Right lung (tissue), 10 donors: ENCODE measurements at places on chromosomes 1 and 21. TPM values are rescaled to one million over a fixed set of nuclear protein-coding genes. Genes with fewer than 3 reads are reported as not detected.
A peak's percentile ranks its signal among the peaks of the same experiment; 100 is the strongest.

DNA sequence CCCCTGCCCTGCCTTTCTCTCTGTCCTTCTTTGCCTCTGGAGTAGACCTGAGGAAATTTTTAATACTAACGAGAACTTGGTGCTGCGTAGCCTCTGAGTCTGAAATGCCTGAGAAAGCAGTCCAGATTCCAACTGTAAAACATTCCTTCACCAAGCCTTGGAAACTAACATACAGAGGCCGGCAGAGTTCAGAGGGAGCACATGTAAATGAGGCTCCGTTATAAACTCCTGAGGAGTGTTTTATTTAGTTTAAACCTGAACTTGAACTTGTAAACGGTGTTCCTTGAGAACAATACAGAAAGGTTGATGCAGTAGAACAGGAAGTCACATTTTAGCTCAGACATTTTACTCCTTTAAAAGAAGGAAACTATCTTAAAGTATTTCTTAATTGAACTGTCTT is 280.7 kb downstream of the TM2D1 start:
- DNase-seq: no peak

- DNase-seq: peak; percentile 91
Measured at GRCh38 chr1:18922319-18922726, 20.0 kb upstream of the ALDH4A1 start.

GSTM5 gene
- polyA plus RNA-seq: 79.8 TPM

S100A12 gene
- 3.0 TPM for polyA plus RNA-seq

MROH9 gene
- polyA plus RNA-seq: 1.8 TPM

ROR1 gene
- 89.0 TPM for polyA plus RNA-seq

- no peak for DNase-seq
Measured at GRCh38 chr21:16492892-16493291, 763.1 kb downstream of the USP25 start.

- no peak for DNase-seq
Measured at GRCh38 chr1:24108334-24109165, 3.4 kb downstream of the MYOM3 start.

MAP3K6 gene
- polyA plus RNA-seq: 10.6 TPM

DNA sequence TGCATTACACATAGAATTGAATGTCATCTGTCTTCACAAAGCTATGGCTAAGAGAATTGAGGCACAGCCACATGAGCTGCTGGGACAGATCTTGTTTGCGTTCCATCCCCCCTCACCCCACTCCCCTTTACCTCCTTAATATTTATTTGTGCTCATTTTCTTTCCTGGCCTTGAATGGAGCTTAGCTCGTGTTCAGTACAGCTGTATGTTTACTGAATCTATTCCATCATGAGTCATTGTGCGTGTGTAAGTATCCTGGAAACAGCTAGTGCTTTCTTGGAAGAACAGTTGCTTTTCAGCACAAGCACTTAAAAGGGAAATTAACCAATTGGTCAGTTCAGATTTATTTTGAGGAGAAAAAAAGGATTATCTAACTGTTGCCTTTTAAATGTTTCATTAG is 14.7 kb downstream of the PROX1 start:
- DNase-seq: peak; percentile 80

C1orf185 gene
- polyA plus RNA-seq: not detected

SHE gene
- polyA plus RNA-seq: 19.1 TPM

IFNLR1 gene
- 4.7 TPM for polyA plus RNA-seq

DNA sequence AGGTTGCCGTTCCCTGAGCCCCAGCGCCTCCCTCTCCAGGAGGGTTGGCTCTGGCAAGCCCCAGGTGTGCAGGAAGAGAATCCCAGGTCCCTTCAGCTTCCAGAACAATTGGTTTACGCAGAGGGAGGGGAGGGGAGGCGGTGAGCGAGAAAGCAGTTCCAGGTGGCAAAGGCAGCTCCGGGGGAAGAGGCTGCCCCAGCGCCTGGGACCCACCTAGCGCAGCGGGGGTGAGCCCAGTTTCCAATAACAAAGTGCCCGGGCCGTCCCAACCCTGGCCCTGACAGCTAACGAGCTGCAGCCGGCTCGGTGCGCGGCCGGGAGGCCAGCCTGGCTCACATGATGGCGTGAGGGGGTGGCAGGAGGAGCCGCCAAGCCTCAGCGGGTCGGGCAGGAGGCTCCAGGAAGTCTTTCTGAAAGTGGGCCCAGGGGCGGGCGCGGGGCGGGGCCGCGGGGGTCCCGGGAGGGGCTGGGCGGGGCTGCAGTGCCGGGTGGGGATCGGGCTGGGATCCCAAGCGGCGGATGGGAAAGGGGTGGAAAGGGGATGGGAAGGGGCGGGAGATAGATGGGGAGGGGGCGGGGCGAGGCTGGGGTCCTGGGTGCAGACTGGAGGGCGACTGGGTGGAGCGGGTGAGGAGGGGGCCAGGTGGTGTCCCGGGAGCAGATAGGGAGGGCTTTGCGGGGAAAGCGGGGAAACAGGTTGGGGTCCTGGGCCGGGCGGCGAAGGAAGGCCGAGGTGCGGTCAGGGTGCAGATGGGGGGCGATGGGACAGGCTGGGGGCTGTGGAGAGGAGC is 22.8 kb downstream of the DHRS3 start:
- peak; percentile 61 for DNase-seq

NOC2L gene
- polyA plus RNA-seq: 62.0 TPM

DNA sequence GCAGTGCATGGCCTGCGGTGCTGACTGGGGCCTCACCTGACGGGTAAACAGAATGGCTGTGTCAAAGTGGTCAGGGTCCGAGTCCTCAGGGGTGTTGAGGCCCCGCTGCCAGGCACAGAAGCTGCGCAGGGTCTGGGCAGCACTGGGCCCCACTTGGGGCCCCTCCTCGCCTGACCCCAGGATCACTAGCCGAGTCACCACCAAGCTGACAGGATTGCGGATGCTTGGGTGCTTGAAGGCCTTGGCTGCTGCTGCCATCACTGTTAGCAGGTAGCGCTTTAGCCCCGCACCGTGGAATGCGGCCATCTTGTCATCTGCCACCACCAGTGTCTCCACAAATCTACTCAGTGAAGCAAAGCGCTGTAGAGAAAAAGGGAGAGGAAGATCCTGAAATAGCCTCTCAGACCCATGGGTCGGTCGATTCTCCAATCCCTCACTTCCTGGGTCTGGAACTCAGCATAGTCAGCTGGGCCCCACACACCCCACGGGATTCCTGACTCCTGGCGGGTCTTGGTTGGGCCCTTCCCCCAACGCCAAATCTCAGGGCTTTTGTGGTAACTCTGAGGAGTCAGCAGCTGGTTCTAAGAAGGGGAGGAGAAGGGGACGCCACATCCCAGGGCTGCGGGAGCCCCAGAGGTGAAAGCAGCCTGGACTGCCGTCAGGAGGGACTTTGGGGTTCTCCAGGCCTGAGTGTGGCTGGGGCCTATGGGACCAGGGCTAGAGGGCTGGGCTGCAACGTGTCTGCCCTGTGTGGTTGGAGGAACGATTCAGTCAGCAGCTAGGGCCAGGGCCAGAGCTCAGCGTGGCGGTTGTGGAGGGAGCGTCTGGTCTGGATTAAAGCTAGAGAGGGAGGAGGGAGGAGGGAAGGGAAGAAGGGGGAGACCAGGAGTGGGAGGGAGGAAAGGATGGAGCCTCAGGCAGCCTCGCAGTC is 2.1 kb downstream of the ADAMTS4 start:
- DNase-seq: no peak
